ENCODE measurements at places on chromosomes 5 and 9.

- DNase-seq = no peak
Observed at GRCh38 chr5:181186986-181187499, 18.0 kb downstream of the TRIM7 start.

- DNase-seq = no peak
Observed at GRCh38 chr9:14231196-14231990, 82.5 kb downstream of the NFIB start.

DNA sequence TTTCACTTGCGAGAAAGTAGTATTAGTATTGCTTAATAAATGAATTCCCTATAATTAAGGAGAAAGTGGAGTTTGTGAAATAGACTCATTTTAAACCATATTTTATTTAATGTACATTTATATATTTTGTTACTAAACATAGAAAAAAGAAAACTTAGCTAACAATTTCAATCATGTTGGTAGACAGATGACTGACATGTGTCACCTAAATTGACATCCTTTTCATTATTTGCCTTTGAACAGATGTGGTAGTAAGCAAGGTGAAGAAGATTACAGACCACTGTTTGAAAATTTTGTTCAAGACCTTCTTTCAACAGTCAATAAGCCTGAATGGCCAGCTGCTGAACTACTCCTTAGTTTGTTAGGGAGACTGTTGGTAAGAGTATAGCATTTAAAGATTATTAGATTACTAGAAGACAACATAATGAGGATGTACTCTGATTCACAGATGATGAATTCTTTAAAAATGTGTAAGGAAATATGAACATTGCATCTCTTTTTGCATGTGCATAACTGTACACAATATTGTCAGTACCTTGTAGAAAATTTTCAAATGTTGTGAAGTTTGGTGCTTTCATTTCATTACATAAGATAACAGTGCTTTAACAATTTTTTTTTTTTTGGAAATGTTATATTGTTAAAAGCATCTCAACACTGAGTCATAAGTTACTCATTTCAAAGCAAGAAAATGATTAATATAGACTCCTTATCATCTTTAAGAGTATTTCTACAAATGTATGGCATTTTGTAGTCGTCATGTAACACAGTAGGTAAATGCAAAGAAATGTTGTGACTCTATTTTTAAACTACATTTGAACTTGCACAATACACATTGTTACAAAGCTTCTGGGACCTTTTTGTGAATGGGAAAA is 139.5 kb downstream of the NIPBL start:
- DNase-seq = no peak

- DNase-seq = no peak
Observed at GRCh38 chr5:120545007-120545406, 80.9 kb downstream of the PRR16 start.

- DNase-seq = no peak
Observed at GRCh38 chr5:617896-618295, 5.8 kb downstream of the CEP72 start.

- no peak for DNase-seq
Observed at GRCh38 chr9:89721176-89721700, 116.4 kb downstream of the GADD45G start.

DNA sequence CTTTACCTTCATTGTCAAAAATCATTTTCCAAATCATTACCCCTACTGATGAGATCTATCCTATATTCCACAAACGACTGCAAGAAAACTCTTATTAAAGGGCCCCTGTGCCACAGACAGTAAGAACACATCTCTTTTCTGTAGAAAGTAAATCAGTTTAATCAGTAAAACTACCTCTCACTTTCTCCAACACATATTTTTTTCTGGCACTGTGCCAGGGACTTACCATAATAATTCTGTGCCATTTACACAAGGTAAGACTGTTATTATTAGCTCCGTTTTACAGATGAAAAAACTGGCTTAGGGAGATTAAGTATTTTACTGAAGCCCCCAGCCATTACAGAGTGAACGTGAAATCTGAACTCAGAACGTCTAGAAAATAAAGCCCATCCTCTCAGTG is 587.0 kb upstream of the COX7C start:
- DNase-seq = no peak

- no peak for DNase-seq
Observed at GRCh38 chr9:389159-389558, 174.5 kb downstream of the DOCK8 start.

DNA sequence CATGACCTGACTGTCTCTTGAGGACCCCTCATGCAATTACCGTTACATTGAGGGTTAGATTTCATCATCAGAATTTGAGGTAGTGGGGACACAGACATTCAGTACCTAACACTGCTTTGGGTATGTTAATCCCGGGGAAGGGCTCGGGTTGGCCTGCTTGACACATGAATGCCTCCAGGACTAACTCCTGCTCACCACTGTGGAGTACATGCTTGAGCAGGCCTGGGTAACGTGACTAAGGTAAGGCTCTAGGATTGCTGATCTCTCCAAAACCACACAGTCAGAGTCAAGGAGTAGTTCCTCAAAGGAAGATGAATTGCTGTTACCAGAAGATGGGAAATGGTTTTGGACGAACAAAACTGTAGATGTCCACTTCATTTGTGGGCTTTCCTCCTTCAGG is 376.3 kb upstream of the ZNF462 start:
- DNase-seq = no peak

- no peak for DNase-seq
Observed at GRCh38 chr5:52995095-52995494, 5.9 kb downstream of the ITGA2 start.

GRCh38 chr5:122195802-122196394 is 66.6 kb downstream of the ZNF474 start:
- no peak for DNase-seq

DNA sequence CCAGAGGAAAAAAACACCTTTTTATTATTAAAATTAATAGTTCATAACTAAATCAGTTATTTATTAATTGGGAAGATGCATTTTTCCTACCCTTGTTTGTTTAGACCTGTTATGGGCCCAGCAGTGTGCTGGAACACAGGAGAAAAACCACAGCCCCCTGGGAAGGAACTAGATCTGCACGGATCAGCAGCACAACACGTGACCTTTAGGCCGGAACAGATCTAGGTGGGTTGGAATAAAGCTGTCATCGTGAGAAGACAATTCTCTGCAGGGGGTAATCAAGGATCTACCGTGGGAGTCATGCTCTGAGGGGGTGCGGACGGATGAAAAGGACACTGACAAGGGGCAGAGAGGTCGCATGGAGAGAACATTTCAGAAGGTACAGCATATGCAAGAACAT is 95.8 kb upstream of the SPATA31C2 start:
- DNase-seq = no peak

DNA sequence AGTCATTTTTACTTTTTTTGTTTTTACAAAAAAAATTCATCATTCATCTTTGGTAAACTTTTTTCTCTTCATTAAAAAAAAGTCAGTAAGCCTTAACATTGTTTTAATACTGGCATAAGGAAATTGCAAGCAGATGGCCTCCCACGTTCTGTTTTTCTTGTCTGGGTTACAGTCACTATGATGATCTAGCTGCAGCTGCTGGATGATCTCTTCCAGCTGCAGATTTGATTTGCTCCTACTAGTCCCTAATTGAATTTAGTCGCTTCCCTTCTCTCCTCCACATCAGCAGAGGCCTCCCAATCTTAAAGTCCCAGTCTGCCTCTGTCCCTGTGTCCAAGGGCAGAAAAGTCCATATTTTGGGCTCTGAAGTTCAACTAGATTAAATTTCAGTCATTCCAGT is 106.8 kb upstream of the PTGER4 start:
- DNase-seq = no peak

DNA sequence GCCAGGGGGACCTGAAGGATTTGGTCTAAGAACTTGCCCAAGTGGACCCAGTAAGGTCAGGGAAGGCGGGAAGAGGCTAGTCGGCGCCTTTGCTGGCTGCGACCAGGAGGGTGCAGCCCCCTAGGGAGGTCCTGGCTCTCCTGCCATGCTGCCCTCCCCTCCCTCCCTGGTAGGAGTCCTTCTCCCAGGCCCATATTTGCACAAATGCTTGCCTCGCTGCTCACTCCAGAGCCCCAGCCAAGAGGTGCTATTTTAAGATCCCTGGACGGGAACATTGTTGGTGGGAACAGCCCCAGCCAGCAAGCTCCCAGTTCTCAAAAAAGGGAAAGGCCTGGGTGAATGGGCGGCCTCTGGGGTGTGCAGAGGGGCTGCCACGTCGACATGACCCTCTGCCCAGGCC is 4.3 kb upstream of the IL17B start:
- no peak for DNase-seq
